ENCODE measurements at places on chromosomes 2 and 18. TPM values are rescaled to one million over a fixed set of nuclear protein-coding genes. Genes with fewer than 3 reads are reported as not detected.
A peak's percentile ranks its signal among the peaks of the same experiment; 100 is the strongest.

DNA sequence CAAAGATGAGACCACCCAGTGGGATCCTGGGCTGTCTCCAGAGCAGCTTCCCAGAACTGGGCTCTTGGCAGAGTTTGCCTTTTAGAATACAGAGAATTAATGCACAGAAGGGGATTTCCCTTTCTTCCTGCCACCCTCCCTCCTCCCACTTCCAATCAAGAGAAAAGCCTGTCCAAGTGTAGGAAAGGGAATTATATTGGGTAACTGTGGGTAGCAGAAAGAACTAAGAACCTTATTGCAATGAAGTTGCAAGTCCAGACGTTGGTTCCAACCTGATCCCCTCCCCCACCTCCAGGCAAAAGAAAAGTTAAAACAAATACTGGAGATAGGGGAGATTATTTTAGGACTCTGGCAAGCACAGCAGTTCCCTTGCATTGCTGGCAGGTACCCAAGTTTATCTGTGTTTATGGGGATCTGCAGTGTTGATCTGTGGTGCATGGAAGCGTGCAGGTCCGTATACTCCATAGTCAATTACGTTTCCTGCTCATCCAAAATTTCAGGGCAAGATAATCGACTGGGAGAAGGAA lies 114.3 kb downstream of the PRKCE start:
- H3K27me3 ChIP-seq = no peaks in the 10 kb centered on the region
- H3K4me1 ChIP-seq = peaks cover 17% of the 10 kb centered on the region
- no peak overlapping the region for H3K4me3 ChIP-seq
- DNase-seq = peak; percentile 77

GRCh38 chr2:189281201-189281600 lies 101.6 kb upstream of the COL5A2 start:
- no peak overlapping the region for H3K27ac ChIP-seq
- H3K4me3 ChIP-seq = no peak overlapping the region
- H3K4me1 ChIP-seq = no peaks in the 10 kb centered on the region
- no peak for DNase-seq
- no peaks in the 10 kb centered on the region for H3K36me3 ChIP-seq
- H3K27me3 ChIP-seq = no peaks in the 10 kb centered on the region

- no peaks in the 10 kb centered on the region for H3K36me3 ChIP-seq
- no peak overlapping the region for H3K27ac ChIP-seq
- no peaks in the 10 kb centered on the region for H3K27me3 ChIP-seq
- H3K4me1 ChIP-seq = no peaks in the 10 kb centered on the region
These were observed 144.5 kb downstream of the ANTXR1 start for GRCh38 chr2:69157441-69157840.

DNA sequence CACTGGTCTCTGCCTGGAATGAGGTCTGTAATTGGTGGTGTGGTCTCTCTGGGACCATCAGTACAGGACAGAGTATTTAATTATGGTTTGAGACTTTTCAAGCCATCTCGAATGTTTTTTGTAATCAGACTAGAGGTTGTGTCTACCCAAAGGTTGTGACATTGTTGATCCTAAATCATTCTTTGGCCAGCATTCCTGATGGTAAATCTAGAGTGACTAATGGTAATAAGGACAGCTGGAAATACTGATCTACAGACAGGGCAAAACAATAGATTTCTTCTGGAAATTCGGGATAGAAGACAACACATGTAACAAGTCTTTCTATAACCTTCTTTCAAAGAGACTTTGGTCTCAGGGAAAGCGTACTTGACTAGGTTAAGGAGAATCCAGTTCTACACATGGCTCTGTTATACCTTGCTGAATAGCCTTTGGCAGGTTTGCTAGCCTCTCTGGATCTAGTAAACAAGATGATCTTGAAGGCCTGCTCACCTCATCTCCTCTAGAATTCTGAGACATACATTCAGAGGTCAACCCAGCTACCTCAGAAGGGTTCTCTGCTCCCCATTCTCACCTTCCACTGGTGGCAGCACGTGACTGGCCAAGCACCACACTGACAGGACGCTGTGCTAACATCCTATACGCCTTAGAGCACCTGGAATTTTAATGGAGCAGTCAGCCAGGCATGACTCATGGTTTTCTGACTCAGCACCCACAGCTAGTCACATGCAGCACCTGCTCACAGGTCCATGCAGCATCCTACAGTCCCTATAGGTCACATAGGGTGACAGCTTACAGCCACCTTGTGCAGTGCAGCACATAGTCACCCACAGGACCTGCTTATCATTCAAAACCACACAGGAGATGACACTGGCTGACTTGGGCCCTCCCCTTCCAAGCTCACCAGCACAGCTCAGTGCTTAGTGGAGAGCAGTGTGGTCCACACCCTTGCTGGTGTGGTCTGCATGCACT lies 12.2 kb downstream of the PLB1 start:
- H3K36me3 ChIP-seq = no peaks in the 10 kb centered on the region
- peak; percentile 54 for DNase-seq
- H3K4me1 ChIP-seq = peaks cover 3% of the 10 kb centered on the region
- H3K4me3 ChIP-seq = no peak overlapping the region

- H3K36me3 ChIP-seq = no peaks in the 10 kb centered on the region
- no peak overlapping the region for H3K4me3 ChIP-seq
- no peak overlapping the region for H3K27ac ChIP-seq
- no peak for DNase-seq
- H3K4me1 ChIP-seq = peaks cover 18% of the 10 kb centered on the region
These were observed 6.5 kb downstream of the CYS1 start for GRCh38 chr2:10073706-10074105.

- H3K27ac ChIP-seq = peak overlapping the region; percentile 84
- no peaks in the 10 kb centered on the region for H3K27me3 ChIP-seq
- peak; percentile 61 for DNase-seq
- H3K36me3 ChIP-seq = no peaks in the 10 kb centered on the region
- H3K4me3 ChIP-seq = peak overlapping the region; percentile 48
These were observed 1.7 kb downstream of the TBC1D8 start for GRCh38 chr2:101149241-101150192.

DNA sequence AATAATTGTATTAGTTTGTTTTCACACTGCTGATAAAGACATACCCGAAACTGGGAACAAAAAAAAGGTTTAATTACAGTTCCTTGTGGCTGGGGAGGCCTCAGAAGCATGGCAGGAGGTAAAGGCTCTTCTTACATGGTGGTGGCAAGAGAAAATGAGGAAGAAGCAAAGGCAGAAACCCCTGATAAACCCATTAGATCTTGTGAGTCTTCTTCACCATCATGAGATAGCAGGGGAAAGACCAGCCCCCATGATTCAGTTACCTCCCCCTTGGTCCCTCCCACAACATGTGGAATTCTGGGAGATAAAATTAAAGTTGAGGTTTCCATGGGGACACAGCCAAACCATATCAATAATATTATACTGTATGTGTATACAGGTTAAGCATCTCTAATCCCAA lies 73.3 kb upstream of the CABLES1 start:
- H3K36me3 ChIP-seq = no peaks in the 10 kb centered on the region
- H3K4me3 ChIP-seq = no peak overlapping the region
- H3K27ac ChIP-seq = no peak overlapping the region
- peaks cover 7% of the 10 kb centered on the region for H3K4me1 ChIP-seq
- DNase-seq = no peak
- H3K27me3 ChIP-seq = no peaks in the 10 kb centered on the region

DNA sequence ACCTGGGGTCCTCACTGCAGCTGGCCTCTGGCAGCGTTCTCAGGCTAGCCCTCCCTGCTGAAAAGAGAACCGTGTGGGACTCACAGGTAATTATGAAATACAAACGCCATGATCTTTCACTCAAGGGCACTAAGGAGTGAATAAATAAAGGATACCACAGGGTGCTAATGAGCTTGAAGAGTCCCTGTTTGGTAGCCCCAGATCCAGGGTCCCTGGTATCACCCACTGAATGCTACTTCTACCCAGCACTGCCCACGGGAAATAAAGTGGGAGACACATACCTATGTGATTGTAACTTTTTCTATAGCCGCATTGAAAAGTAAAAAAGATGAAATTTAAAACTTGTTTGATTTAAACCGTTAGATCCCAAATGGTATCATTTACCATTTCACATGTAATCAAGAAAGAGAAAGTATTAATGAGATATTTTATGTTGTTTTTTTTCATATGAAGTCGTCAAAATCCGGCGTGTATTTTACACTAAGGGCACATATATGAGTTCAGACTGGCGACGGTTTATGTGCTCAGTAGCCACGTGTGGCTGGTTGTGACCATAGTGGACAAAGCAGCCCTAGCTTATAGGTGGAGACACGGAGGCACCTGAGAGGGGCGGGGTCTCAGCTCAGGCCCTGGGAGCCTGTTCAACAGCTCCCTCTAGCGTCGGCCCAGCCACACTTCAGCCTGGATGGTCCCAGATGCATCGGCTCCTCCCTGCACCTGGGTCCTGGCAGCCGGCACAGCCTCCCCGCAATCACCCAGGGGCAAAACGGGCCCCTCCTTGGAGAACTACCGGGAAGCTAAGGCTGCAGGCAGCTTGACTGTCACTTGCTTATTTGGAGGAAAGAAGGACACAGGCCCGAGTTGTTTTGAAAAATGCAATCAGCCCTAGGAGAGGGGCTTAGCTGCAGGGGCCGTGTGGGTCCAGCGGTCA lies 39.2 kb downstream of the ODC1 start:
- peak overlapping the region; percentile 89 for H3K27ac ChIP-seq
- H3K36me3 ChIP-seq = no peaks in the 10 kb centered on the region

DNA sequence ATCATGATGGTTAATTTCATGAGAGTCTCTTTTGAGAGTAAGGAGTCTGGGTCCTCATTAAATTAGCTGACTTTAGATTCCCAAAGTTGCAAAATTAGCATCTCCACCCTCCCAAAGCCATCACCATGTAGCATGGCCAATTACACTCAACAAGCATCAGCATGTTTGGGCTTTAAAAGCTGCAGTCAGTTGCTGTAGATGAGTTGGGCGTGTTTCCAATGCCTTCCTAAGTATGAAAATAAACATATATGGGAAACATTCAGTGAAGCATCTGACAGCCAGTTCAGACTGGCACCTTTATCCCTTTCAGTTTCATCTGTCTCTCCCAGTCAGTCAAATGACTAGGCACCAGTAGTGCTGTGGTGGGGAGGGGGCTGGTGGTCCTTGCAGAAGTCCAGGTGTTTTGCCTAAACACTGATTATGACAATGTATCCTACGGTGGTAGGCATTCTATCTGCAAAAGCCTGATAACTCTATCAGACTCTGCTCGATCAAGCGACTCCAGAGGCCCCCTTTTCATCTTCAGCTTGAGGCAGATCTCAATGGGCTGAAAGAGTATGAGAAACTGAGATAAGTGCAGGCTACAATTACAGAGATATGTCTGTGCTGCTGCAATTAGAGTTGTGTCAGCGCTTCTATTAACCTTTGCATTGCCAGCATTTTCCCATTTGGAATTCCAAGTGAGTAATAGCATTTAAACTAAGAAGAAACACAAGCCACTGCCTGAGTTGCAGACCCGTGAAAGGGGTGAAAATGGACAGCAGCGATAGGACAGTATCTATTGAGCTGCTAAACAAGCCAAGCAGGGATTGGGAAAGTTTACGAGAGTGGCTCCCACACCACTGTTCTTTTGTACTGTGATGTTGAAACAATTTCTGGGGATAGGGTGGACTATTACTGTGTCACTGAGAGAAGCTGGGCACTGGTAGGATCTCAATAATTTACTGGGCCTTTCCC lies 67.3 kb upstream of the SPOPL start:
- H3K27me3 ChIP-seq = no peaks in the 10 kb centered on the region
- H3K4me1 ChIP-seq = peaks cover 15% of the 10 kb centered on the region
- no peak for DNase-seq
- H3K4me3 ChIP-seq = no peak overlapping the region

- H3K27ac ChIP-seq = no peak overlapping the region
- no peaks in the 10 kb centered on the region for H3K36me3 ChIP-seq
- DNase-seq = no peak
- no peak overlapping the region for H3K4me3 ChIP-seq
- no peaks in the 10 kb centered on the region for H3K4me1 ChIP-seq
- no peaks in the 10 kb centered on the region for H3K27me3 ChIP-seq
These were observed 193.5 kb downstream of the PPP1R1C start for GRCh38 chr2:182179176-182179575.

DNA sequence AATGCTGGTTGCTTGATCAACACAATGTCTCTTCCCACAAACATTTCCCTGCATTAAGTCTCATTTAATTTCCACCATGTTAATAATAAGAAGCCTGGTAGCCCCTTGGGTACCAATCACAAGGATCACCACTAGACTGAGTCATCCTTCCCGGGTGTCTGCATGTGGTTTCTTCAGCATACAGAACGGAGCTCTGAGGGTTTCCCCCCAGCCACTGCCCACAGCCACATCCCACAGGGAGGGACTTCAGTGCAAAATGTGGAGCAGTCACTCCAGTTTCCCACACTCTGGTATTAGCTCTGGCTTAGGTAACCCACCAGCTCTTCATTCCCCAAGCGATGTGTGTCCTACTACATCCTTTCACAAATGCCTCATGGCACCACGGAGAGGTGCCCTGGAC lies 42.7 kb upstream of the POLE4 start:
- H3K4me1 ChIP-seq = no peaks in the 10 kb centered on the region
- no peak overlapping the region for H3K4me3 ChIP-seq
- H3K27me3 ChIP-seq = no peaks in the 10 kb centered on the region

- H3K27ac ChIP-seq = no peak overlapping the region
- no peaks in the 10 kb centered on the region for H3K36me3 ChIP-seq
- DNase-seq = no peak
These were observed 170.8 kb downstream of the PMAIP1 start for GRCh38 chr18:60070631-60071030.

- H3K4me3 ChIP-seq = no peak overlapping the region
- H3K27me3 ChIP-seq = no peaks in the 10 kb centered on the region
- no peak overlapping the region for H3K27ac ChIP-seq
These were observed 39.0 kb downstream of the COA5 start for GRCh38 chr2:98569197-98569793.

DNA sequence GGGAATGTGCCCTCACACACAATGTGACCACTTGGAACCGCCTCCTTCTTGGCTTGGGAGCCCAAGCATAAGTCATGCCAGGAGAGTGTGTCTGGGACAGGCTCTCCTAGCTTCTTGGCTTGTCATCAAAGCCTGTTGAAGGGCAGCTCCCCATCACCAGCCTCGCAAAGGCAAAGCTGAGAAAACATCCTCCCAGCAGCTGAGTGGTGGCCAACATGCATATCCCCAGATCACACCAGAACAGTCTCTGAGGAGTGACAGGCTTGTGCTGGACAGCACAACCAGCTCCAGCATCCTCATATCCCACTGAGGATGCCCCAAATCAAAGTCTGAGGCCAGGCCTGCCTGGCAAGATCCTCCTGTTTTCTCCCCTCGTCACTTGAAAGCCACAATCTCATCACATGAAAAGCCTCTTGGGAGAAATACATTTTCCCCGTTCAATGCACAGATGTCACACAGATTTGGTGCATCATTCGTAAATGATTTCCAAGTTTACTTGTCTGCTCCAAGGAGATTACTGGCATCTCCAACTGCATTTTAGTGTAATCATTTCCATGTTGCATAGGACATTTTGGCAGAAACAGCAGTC lies 269.3 kb downstream of the TTC32 start:
- H3K4me1 ChIP-seq = no peaks in the 10 kb centered on the region
- no peaks in the 10 kb centered on the region for H3K36me3 ChIP-seq
- H3K27ac ChIP-seq = no peak overlapping the region

GRCh38 chr2:56217106-56217505 lies 33.3 kb downstream of the CCDC85A start:
- H3K27me3 ChIP-seq = no peaks in the 10 kb centered on the region
- no peak overlapping the region for H3K27ac ChIP-seq
- H3K36me3 ChIP-seq = no peaks in the 10 kb centered on the region
- H3K4me3 ChIP-seq = no peak overlapping the region
- no peaks in the 10 kb centered on the region for H3K4me1 ChIP-seq

MOGAT1 gene
- 1.8 TPM for total RNA-seq

CXCR1 gene
- total RNA-seq = not detected

MEIS1 gene
- total RNA-seq = 84.6 TPM

HOXD3 gene
- total RNA-seq = not detected

All from body of pancreas (tissue), 4 donors.